ENCODE measurements at places on chromosomes 1 and 21.

GRCh38 chr1:160400646-160401486 is 502 bp downstream of the VANGL2 start:
- no peak for DNase-seq

DNA sequence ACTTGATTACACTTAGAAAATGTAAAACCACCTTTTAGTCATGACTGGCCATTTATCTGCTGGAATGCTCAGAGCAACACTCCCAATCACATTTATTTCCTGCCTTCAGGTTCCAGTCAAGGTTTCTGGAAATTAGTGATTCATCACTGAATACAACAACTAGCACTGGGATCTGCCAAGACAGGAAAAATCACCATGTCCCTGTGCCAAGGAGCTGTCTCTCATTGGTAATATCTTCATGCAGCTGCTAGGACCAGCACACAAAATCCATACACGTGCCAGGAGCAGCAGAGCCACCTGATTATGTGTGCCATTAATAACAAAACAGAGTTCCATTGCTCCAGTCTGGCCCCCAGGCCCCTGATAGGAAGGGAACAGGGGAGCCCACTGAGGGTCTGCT is 194.6 kb downstream of the TNR start:
- DNase-seq: no peak

- DNase-seq: no peak
Observed at GRCh38 chr1:22186311-22186710, 43.4 kb upstream of the WNT4 start.

DNA sequence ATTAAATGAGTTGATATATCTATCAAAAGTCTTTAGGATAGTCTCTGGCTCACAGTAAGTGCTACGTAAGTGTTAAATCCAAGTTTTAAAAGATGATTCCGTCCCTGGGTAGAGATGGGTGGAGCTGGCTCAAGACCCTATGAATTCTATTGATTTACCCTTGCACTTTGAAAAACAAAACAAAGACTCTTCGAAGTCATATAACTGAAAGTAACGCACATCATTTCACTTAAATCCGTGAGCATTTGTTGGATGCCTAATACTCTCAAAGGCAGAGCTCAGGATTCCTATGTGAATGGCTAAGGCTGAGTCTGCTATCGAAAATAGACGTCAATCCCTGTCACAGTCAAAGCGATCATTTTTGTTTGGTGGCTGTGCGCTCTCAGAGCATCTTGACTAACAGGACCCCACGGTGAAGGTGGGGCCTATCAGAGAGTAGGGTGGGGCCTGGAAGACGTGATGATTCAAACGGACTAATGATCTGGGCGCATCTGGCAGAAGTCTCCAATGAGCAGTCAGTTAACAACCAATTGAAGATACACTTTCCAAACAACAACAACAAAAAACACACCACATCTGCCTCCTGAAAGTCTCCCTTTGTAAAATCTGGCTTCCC is 1.2 kb upstream of the NUCKS1 start:
- DNase-seq: no peak

DNA sequence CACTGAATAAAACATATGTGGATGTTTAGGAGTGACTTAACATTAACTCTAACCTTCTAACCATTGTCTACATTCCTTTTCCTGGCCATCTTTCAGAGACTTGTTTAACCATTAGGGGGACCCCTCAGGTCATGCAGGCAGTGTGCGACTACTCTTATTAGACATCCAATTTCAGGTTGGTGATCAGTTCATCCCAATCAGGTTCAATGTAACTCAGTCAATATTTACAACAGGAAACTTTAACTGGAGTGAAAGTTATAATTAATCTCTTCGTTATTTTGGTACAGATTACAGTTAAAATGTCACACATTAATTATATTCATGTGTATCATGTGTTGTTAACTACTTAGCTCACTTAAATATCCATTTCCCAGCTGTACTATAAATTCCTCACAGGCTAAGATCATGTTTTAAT is 68.8 kb upstream of the RGS1 start:
- DNase-seq: no peak

DNA sequence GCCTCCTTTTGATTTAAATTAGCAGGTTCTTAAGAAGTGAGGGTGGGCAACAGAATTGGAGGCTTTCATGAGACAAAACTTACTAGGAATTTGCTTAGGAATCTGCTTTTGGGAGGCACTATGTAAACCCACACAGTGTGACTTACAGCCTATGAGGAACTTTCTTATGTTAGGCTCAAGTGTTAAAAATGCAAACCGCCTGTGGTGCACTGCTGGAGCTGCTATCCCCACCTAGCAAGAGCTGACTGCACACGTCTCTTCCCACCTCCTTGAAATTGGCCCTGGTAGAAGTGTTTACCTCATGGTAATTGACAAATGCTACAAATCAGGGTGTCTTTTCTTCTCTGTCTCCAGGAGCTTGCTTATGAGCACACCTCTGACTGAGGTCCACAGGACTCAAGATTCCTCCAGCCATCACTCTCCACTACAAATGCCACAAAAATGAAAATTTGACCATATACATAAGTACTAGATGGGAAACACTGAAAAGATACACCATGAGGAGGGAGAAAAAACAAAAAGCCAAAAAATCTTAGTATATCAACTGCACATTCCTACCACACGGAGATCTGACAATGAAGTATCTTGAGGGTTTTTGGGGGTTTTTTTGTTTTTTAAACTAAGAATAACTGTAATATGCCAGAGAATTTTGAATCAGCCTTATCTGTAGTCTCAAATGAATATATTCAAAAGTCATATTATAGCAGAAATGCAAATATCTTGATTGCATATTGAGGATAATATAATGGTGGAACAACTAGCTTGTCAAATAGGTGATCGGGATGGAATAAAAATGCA is 18.2 kb upstream of the NPL start:
- no peak for DNase-seq

DNA sequence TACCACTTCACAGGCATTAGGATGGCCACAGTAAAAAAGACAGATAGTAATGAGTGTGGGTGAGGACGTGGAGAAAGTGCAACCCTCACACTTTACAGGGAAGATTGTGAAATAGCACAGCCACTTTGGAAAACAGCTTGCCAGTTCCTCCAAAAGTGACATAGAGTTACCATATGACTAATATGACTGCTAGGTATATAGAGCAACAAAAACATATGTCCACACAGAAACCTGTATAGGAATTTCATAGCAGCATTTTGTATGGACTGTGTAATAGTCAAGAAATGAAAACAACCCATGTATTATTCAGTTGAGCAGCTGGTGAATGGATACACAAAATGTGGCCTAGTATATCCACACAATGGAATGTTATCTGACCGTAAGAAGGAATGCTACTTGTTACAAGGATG is 30.4 kb upstream of the LBR start:
- no peak for DNase-seq

DNA sequence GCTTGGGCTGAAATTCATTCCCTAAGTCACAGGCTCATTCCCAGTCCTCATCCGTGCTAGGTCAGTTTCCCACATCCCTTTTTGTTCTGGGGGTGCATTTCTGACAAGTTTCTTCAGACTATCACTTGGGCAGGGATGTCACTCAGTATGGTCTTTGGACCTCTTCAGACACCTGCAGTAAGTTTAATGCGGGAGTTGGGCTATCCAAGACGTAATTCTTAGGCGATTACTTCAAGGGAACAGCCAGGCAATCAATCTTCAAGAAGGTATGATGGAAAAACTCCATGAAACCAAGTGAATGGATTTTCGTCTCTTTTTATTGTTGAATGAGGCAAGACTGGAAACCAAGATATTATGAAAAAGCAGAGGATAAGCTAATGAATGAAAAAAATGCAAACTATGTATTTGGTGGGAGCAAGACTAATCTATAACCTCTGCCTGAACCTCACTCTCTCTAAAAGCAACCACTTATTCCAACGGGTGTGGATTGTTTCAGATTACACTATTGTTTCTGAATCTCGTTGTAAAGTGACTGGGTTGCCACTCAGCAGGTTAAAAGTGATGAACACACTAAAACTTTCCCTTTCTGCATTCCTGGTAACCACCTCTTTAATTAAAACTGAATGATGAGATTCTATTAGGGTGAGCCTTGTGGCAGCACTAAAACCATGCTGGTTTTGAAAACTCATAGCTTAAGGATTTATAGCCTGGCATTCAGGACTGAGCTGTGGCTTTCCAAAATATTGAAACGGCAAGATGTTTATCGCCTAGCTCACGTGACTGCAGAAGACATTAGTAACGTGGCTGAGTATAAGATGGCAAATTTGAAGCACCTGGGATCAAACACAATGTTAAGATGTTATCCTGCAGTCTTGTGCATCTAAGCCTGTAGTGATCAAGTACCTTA is 1.1 kb downstream of the RASAL2 start:
- no peak for DNase-seq

GRCh38 chr1:236351875-236352573 is 42.1 kb upstream of the EDARADD start:
- no peak for DNase-seq

DNA sequence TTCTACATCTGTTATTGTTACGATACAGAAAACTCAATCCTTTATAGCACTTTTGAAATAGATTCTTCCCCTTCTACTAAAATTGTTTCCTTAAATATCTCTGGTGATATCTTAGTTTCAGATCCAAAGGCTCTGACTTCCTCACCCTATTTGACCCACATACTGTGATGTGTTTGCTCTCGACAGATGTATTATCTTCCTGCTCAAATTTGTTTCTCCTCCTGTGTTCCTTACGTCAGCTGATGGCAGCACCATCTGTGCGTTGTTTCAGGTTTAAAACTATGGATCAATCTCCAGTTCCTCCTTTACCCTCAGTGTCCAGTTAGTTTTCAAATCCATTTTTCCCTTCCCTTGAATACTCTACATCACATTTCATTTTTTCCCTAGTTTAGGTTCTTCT is 274.4 kb downstream of the RYR2 start:
- DNase-seq: no peak

GRCh38 chr1:113292603-113293255 is 97.6 kb upstream of the MAGI3 start:
- DNase-seq: no peak

- DNase-seq: no peak
Observed at GRCh38 chr21:15870819-15871218, 141.0 kb downstream of the USP25 start.

DNA sequence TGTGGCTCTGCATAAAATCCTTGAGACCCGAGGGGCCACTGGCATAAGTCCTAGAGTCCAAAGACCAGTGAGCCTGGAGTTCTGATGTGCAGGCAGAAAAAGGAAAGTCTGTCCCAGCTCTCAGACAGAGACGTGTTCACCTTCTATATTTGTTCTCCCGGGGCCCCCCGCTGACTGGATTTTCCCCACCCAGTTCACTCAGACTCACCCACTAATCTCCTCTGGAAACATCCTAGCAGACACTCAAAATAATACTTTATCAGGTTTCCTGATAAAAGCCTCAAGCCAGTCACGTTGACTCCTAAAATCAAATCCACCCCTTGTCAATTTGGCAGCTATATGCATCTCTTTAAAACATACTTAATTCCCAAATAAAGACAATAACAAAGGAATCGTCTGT is 1084.2 kb upstream of the NCAM2 start:
- DNase-seq: no peak

- DNase-seq: no peak
Observed at GRCh38 chr1:23763041-23763577, 15.1 kb upstream of the PITHD1 start.

DNA sequence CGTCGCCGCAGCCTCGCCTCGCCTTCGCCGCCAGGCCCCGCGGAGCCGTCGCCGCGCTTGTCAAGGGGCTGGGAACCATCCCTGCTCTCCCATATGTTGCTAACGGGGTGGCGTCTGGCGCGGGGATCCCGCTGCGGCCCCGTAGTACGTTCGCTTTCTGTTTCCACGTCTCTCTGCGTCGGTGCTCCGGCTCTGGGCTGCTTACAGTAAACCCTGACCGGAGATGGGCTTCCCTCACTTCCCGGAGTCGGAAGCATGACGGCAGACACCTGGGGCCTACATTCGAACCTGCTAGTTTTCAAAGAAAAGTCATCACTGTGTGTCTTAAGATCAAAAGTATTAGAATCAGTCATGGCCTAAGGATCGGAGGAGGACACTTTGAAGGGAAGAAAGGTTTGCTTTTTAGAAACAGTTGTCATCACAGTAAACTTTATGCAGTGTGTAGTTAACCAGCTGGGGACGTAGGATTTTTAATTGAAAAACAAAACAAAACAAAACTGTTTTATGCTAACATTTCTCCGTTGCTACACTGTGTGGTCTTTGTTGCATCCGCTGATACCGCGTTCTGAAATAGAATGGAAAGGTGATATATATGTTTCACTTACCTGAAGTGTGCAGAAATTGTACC is 69.0 kb downstream of the SLC35A3 start:
- peak; percentile 52 for DNase-seq

- peak; percentile 53 for DNase-seq
Observed at GRCh38 chr1:147892731-147893214, 9.8 kb upstream of the GJA8 start.

DNA sequence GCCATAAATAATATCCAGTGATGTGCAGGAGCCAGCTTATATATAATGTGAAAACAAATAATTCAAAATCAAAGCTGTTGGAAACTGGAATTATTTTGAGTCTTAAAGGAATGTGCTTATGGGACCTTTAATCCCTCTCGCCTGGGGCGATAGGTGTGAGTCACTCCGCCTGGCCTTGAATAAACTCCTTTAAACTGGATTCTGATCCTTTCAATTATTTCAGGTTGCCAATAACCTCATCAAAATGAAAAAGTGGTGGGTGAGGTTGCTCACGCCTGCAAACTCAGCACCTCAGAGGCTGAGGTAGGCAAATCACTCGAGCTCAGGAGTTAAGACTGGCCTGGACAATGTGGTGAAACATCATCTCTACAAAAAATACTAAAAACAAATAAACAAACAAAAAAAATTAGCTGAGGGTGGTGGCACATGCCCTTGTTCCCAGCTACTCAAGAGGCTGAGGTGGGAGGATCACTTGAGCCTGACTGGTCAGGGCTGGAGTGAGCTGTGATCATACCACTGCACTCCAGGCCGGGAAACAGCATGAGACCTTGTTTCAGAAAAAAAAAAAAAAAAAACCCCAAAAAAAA is 11.4 kb upstream of the SLC2A5 start:
- DNase-seq: no peak

DNA sequence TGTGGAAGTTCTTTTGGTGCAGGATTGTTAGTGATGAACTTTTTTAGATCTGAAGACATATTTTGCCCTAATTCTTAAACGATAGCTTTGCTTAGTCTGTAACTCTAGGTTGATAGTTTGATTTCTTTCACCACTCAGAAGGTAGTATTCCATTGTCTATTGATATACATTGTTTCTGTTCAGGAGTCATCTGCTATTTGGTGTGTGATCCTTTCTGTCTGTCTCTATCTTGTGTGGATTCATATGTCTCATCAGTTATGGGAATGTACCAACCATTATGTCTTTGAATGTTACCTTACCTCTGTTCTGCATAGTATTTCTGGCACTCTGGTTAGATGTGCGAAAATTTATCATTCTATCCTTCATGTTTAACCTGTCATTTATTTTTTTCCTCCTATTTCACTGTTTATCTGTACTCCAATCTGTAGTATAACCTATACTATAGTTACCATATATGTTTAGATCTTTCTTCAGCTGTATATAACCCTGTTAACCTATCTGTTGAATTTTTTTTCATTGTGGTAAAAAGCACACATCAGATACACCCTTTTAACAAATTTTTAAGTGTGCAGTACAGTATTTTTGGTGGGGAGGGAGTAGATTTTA is 5.7 kb downstream of the MARK1 start:
- no peak for DNase-seq
